ENCODE measurements at places on chromosomes 11 and 22.
A peak's percentile ranks its signal among the peaks of the same experiment; 100 is the strongest.

GRCh38 chr11:73414977-73415651 is 38.9 kb downstream of the RELT start:
- no peak for DNase-seq

DNA sequence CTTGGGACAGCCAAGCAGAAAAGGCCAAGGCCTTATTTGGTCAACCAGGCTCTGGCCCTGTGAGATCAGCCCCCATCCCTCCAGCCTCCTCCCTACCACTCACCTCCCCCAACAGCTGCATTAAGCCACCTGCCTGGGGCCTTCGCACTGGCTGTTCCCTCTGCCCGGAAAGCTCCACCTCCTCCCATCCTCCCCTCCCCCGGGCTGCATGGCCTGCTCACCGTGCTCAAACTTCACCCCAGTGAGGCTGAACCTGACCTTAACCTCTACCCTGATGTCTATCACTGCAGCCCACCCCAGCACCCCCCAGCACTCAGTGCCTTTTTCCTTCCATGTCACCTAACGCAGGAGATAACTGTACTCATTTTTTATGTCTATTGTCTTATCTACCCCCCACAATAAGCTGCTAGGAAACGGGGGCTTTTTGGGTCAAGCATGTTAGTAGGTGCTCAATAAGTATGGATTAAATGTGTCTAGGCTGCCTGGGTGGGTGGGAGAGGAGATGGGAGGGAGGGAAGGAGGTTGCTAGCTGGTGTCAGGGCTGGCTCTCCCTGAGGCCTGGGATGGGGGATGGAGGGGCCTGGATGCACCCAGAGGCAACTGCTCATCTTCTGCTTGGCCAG is 912 bp downstream of the PTPRCAP start:
- peak; percentile 45 for DNase-seq

DNA sequence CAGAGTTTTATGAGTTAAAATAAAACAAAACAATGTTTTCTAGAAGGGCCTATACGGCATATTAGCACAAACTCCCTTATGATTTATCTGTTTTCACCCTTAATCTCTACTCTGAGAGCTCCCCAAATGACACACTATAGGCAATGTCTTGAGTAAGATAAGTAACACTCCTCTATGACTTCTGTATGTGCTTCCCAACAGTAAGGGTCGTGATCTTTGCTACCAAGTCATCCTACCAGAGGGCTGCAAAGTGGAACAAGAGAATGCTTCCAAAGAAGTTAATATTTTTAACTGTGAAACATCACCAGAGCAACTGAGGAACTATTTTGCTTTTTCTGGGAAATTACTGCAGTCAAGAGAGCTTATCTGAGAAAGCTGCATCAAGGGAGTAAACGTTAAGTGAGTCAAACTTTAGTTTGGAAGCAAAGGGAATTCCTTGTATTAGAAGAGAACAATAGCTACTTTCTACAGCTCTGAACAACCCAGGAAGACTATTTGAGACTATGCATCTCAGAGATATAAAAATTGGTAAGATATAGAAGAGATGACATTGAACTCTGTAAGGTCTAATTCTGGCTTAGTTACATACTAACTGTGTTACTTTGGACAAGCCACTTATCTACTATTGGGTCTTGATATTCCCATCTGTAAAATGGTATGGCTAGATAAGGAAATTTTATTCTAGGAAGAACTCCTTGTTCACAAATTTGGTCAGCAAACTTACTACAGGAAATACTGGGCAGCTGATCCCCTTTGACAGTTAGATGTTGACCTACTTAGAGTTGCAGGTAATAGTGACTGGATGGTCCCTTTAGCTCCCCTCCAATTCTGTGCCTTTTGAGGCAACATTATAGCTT is 43.7 kb upstream of the CCDC34 start:
- no peak for DNase-seq

GRCh38 chr11:33554219-33554618 is 146.4 kb downstream of the C11orf91 start:
- no peak for DNase-seq

GRCh38 chr11:131993246-131993645 is 622.8 kb downstream of the NTM start:
- no peak for DNase-seq

DNA sequence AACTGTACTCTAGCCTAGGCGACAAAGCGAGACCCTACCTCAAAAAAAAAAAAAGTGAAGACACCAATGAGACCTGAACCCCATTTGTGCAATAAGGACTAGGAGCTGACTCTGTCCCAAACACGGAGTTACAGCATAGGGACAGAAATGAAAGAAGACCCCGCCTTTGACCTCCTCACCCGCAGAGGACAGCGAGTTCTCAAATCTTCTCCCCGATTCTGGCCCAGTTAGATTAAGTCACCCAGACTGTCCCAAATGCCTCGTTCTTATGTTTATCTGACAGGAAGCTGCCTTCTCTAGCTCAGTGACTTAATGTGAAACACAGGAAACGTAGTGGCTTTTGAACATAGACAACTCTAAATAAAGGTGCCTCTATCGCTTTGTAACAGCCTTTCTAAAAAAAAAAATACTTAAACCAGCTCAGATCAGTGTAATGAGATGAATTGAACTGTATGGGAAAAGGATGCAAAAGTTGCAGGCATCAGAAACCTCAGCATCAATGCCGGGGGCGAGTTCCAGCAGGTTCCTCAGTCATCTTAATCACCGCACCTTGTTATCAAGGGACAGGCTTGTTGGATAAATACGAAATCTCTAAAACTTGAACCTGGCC is 10.6 kb downstream of the MYH9 start:
- DNase-seq = peak; percentile 54

DNA sequence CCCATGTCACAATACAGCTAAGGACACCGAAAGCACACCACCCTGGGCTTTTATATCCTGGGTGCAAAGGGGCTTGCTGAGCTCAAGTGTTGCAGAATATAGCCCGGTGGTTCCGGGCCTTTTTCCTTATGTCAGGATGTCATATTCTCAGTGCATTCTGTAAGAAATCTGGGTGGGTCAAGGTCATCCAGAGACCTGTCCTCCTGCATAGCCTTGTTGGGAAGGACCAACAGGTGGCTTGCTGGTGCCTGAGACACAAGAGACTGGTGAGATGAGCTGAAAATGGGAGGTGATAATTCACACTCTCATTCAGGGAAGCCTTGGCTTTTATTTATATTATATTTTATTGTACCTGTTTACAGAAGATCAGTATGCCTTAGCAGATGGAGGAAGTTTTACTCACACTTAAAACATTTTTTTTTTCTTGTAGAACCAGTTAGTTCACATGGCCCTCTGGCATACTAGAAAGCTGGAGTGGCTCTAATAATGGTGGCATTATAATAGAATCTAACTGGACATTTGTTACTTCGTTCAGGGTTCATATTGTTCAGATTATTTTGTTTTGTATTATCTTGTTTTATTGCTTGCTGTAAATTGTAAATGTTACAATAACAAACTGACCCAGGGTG is 14.6 kb upstream of the TMEM123 start:
- no peak for DNase-seq

- DNase-seq = no peak
These were observed 234.4 kb upstream of the MTNR1B start for GRCh38 chr11:92735039-92735438.

Data from KG1 (cell line).